ENCODE measurements at places on chromosomes 4 and X. TPM values are rescaled to one million over a fixed set of nuclear protein-coding genes. Genes with fewer than 3 reads are reported as not detected.

Gene SYTL5
- 0.79 TPM for total RNA-seq

Gene PPEF1
- total RNA-seq, result 1.0 TPM

Gene SPANXB1
- not detected for total RNA-seq

Gene AMTN
- total RNA-seq, result 0.26 TPM

Gene PDE5A
- 12.2 TPM for total RNA-seq

Gene S100P
- total RNA-seq, result 5.3 TPM

Gene TGIF2LX
- total RNA-seq, result not detected

Gene PIM2
- total RNA-seq, result 10.3 TPM

Gene SMR3B
- not detected for total RNA-seq

Gene ETDA
- total RNA-seq, result not detected

Measured in lower leg skin (tissue), 4 donors.